Thymus (tissue), 14 donors: ENCODE measurements at places on chromosomes 4 and X. TPM values are rescaled to one million over a fixed set of nuclear protein-coding genes. Genes with fewer than 3 reads are reported as not detected.

- DNase-seq, result no peak
Observed at GRCh38 chrX:118726887-118727685, at the start of gene IL13RA1. IL13RA1 (plus strand) TSS chrX:118727606; CDS start chrX:118727639, 33 bp downstream.

GRCh38 chr4:76974150-76974549, 24.6 kb downstream of the SEPTIN11 start:
- DNase-seq, result no peak

Gene SSR4
- total RNA-seq, result 257 TPM

- DNase-seq, result no peak
Observed at GRCh38 chrX:155246748-155247147, 17.5 kb downstream of the RAB39B start.

Gene SYTL5
- total RNA-seq, result 0.14 TPM
